B cell (primary cell): ENCODE measurements at places on chromosomes 2 and 18. TPM values are rescaled to one million over a fixed set of nuclear protein-coding genes. Genes with fewer than 3 reads are reported as not detected.

CYRIA gene
- total RNA-seq = 58.8 and 59.0 TPM in 2 replicates

GPBAR1 gene
- 0.81 and 1.5 TPM in 2 replicates for total RNA-seq

LBX2 gene
- 0.97 and 2.0 TPM in 2 replicates for total RNA-seq

EMILIN2 gene
- 48.2 and 52.7 TPM in 2 replicates for total RNA-seq

LHCGR gene
- total RNA-seq = not detected in 2 replicates

FSIP2 gene
- 0.41 and 0.54 TPM in 2 replicates for total RNA-seq

FLACC1 gene
- 5.0 and 5.1 TPM in 2 replicates for total RNA-seq

DYNAP gene
- total RNA-seq = not detected in 2 replicates

CCBE1 gene
- not detected in 2 replicates for total RNA-seq

EN1 gene
- not detected in 2 replicates for total RNA-seq

ATP6V1C2 gene
- total RNA-seq = 4.4 and 8.1 TPM in 2 replicates

GRCh38 chr18:49646873-49647272, 85.0 kb downstream of the LIPG start:
- no peak for DNase-seq

DNA sequence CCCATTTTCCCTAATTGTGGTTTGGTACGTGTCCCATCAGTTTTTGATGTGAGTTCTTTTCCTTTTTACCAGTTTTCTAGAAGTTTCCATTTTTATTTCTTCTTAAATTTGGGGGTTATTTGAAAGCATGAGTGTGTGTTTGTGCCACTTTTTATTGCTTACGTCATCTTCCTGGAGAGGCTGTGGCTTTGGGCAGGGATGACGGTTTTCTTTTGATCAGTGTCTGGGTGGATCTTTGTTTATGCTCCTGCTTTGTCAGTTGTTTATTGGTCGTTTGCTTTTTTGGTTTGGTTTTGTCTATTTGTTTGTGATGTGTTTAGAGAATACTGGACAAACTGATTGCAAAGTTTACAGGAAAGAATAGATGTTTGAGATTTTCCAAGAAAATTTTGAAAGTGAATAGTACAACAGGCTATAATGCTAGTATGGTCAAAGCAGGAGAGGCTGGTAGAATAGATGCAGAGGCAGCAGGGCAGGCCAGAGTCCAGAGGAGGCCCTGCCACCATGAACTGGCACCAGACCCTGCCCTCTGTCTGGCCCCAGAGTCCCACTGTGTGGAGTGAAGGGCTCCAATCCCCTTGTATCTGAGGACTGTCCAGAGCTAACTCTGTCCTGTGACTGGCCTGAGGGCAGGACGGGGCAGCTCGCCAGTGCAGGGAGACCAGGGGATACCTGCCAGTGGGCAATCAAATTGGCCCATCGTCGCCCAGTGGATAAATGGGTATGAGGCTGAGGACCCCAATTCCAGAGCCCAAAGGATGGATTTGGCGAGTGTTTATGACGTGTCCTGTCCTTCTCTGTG, 23.4 kb upstream of the SNED1 start:
- no peak for DNase-seq

DNA sequence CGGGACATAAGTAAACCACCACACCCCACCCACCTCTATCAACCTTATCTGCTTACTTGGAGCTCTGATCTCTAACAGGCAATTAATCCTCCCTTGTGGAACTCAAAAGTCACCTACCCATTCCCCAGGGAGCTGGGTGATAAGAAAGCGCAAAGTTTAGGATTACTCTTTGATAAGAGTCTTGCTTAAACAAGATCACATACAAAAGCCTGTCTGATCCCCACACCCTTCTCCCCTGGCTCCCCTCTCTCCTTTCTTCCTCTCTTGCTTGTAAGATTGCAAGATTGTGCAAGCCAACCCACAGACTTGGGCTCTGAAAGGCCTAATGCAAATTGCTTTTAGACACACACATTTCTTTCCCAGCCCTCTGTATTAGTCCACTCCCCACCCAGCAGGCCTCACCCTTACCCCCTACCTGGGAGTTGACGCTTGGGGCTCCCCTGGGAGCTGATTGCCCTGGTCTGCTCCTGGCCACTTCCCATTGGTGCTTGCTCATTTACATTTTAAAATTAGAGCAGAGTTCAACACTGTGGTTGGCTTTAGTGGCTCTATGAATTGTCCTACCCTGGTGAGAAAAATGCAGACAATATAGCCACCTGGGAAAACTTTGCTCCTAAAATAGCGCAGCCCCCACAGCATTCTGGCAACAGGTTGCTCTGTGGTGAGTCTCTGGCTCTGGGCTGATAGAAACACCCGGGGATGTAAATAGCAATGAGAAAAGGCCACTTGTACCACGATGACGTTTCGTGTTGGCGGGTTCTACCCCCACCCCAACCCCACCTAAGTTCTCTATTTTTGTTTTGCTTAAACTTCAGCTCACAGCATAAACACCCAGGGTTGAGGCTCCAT, 92.8 kb upstream of the MSH2 start:
- peak; percentile 73 for DNase-seq

GRCh38 chr18:11482271-11482670, 127.1 kb upstream of the SLC35G4 start:
- DNase-seq = no peak

DNA sequence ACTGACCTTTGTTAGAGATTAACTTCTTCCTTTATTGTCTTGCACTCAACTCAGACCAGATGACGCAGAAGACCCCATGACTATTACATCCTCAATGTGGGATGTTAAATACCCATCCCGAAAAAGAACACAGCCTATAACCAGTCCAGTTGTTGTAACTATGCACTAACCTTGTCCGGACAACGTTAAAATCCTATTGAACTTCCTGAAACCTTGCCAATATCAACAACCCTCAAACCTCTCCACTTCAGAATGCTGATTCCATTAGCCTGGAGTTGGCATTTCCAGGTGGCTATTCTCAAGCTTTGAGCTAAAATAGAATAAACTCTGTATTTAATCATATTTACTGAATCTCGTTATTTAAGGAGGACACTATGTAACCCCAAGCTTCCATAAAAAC, 13.6 kb downstream of the NMS start:
- no peak for DNase-seq

DNA sequence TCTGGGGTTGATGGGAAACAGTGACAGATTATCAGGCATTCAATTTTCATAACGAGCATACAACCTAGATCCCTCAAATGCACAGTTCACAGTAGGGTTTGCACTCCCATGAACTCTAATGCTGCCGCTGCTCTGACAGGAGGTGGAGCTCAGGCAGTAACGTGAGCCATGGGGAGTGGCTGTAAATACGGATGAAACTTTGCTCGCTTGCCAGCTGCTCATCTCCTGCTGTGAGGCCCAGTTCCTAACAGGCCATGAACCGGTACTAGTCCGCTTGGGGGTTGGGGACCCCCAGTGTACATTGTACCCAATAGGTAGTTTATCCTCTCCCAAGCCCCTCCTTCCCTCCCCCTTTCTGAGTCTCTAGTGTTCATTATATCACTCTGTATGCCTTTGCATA, 94.6 kb downstream of the PTH2R start:
- DNase-seq = no peak

GRCh38 chr2:7053650-7054265, 136.5 kb downstream of the RNF144A start:
- DNase-seq = no peak

- no peak for DNase-seq
Measured at GRCh38 chr2:150100336-150100735, 387.1 kb downstream of the RND3 start.

GRCh38 chr2:32235315-32235714, 29.4 kb downstream of the NLRC4 start:
- DNase-seq = no peak

- DNase-seq = peak; percentile 67
Measured at GRCh38 chr2:42141687-42142546, 27.2 kb upstream of the EML4 start.

GRCh38 chr2:177688844-177689243, 296.3 kb downstream of the AGPS start:
- DNase-seq = no peak

GRCh38 chr2:75549401-75550253, 11.1 kb downstream of the EVA1A start:
- no peak for DNase-seq

- DNase-seq = no peak
Measured at GRCh38 chr2:127153691-127154158, 46.8 kb upstream of the BIN1 start.

DNA sequence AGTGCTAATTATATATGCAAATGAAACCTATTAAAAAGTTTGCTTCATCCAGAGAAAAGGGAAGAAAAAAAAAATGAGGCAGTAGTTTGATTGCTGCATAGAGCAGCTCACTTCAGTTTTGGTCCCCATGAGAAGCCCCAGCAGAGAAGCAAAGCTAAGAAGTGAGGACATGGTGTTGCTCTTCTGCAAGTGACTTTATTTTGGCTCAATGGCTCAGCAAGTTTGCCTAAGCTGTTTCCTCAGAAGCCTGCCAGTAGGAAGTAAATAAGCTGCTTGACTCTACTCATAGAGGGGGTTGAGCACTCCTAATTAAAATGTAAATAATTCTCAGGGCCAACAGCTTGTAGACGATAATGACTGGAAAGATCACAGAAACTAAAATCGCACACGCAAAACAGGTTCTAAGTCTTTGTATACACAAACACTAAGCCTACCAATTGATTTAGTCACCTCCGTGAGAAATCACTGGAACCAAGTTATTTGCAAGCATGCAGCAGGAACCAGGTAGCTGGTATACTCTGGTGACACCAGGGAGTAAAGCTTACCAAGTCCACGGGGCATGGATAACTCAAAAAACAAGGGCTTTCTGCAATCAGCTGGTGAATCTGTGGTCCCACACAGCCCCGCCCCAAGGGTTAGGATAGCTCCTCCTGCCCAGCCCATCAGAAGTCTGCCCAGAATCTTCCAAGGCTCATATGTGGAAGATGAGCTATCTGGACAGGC, 39.7 kb upstream of the NABP1 start:
- DNase-seq = peak; percentile 21

DNA sequence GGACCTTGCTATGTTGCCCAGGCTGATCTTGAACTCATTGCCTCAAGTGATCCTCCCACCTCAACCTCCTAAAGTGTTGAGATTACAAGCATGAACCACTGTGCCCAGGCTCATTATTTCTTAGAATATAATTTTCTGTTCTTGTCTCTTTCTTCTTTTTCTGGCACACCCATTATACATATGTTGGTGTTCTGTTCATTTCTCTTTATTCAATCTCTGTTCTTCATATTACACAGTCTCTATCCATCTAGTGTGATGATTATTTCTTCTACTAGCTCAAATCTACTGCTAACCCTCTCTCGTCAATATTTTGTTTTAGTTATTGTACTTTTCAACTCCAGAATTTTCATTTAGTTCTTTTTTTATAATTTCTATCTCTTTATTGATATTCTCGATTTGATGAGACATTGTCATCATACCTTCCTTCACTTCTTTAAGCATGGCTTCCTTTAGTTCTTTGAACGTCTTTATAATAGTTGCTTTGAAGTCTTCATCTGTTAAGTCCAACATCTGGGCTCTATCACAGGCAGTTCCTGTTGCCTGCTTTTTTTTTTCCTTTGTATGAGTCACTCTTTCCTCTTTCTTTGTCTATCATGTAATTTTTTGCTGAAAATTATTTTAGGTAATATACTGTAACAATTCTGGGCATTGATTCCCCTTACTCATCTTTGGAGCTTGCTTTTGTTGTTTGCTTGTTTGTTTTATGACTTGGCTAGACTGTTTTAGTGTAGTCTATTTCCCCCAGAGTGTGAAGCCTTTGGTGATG, 196.4 kb upstream of the NABP1 start:
- no peak for DNase-seq

GRCh38 chr2:238912228-238912915, 64.5 kb downstream of the TWIST2 start:
- no peak for DNase-seq

- DNase-seq = no peak
Measured at GRCh38 chr2:36871068-36871707, 95.1 kb downstream of the STRN start.

GRCh38 chr2:33222309-33222708, 254.1 kb upstream of the RASGRP3 start:
- DNase-seq = no peak

DNA sequence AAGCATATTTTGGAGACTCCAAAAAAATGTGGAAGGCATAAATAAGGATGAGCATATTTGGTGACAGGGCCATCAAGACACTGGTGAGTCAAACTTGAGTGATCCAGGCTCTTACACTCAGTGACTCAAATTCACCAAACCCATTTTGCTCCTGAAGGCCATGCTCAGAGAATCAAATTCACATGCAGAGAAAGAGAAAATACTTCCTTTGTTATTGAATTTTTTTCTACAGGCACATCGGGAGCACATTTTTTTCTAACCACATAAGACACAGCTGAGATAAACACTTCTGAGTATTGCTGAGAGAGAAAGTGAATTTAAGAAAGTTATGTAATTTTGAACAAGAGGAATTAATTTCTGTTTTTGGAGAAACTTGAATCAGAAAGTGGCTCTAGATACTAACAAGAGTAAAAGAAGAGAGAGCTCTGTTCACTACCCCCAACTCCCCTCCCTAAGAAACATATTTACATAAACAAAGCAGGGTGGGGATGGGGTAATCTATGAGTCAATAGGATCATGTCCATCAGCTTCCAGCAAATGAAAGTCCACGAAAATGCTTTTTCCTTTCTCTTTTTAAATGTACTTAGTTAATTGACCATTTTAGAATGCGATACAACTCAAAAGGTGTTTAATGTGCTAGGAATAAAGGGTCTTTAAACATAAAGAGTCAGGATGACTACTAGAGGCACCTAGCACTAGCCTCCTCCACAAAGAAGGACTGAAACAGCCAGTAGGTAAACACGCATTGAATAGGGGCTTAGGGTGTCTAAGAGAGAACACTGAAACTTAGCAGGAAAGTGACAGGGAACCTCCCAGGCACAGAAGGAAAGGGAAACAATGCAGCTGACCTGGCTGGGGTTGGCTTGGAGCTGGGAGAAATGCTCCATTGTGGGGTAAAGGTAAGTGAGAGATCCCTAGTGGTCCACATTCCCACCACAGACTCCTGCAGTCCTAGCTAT, 152.3 kb downstream of the KCNE4 start:
- DNase-seq = no peak

DNA sequence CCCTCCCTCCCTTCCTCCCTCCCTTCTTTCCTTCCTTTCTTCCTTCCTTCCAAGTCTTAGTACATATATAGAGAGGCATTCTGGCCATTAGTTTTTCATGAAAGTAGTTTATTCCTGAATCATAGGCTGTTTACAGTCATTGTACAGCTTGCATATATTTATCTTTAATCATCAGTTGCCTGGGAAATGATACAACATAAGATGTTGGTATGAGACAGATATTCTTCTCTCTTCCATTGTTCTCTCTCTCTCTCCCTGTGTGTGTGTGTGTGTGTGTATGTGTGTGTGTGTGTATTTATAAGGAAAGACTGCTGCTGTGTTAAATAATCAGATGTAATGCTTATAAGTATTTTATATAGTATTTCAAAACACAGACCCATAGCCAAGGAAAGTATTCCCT, 289.8 kb upstream of the UBE2E3 start:
- no peak for DNase-seq

GRCh38 chr2:144586476-144586875, 66.6 kb upstream of the ZEB2 start:
- no peak for DNase-seq
